Gastrocnemius medialis (tissue), 4 donors: ENCODE measurements at places on chromosomes 5 and 9. TPM values are rescaled to one million over a fixed set of nuclear protein-coding genes. Genes with fewer than 3 reads are reported as not detected.
A peak's percentile ranks its signal among the peaks of the same experiment; 100 is the strongest.

GRIN3A gene
- not detected for total RNA-seq

NEUROG1 gene
- total RNA-seq: not detected

XPA gene
- 5.3 TPM for total RNA-seq

C9 gene
- total RNA-seq: not detected

ADAMTSL2 gene
- 0.69 TPM for total RNA-seq

BHMT2 gene
- total RNA-seq: 6.7 TPM

- peaks cover 50% of the 10 kb centered on the region for H3K4me1 ChIP-seq
- peak; percentile 87 for DNase-seq
- peak overlapping the region; percentile 96 for H3K27ac ChIP-seq
- H3K4me3 ChIP-seq: no peak overlapping the region
- no peaks in the 10 kb centered on the region for H3K36me3 ChIP-seq
Measured at GRCh38 chr5:10286162-10286861, 21.4 kb downstream of the CMBL start.

DNA sequence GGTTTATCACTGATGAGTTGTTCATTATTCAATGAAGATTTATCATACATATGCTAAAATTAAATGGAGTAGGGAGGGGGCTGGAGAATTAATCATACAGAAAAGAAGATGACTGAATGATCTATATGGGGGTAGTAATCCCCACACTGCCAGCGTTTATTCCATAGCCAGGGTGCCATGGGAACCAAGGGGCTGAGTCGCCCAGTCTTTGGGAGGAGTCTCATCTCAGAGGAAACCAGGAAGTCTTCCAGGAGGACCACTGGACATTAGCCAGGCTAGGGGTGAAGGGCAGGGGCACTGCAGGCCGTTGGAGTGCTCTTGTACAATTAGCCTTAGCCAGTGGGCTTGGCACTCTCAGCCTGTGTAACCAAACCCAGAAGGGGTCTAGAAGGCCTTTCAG is 226.5 kb downstream of the ARL15 start:
- no peaks in the 10 kb centered on the region for H3K36me3 ChIP-seq
- H3K4me3 ChIP-seq: no peak overlapping the region
- no peaks in the 10 kb centered on the region for H3K27me3 ChIP-seq
- DNase-seq: no peak
- no peaks in the 10 kb centered on the region for H3K4me1 ChIP-seq

- no peak overlapping the region for H3K27ac ChIP-seq
- no peaks in the 10 kb centered on the region for H3K27me3 ChIP-seq
- no peak overlapping the region for H3K4me3 ChIP-seq
- H3K36me3 ChIP-seq: no peaks in the 10 kb centered on the region
Measured at GRCh38 chr5:168266016-168266415, 25.4 kb upstream of the WWC1 start.

DNA sequence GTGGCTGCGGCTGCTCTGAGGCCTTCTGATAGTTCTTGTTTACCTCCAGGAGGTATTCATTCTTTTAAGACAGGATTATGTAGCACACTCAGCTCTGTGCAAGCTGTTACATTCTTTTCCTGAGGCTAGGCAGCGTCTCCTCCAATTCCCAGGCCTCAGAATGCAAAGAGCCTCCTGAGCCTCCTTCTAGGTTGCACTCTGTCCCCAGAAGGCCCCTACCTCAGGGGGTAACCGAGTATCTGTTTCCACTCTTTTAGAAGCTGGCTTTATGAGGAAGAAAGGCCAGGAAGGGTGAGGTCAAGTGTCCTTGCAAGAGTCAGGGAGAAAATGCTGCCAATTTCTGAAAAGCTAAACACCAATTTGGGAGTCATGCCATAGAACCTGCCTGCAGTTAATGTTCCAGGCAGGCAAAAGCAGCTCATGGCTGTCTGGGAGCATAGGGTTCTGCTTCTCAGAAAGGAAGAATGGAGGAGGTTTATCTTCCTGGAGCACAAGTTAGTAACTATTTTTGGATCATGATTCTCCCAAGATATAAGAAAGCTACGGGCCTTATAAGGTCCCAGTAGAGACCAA is 178.9 kb downstream of the SEMA6A start:
- H3K4me3 ChIP-seq: no peak overlapping the region
- no peaks in the 10 kb centered on the region for H3K36me3 ChIP-seq
- H3K27ac ChIP-seq: peak overlapping the region; percentile 74
- H3K4me1 ChIP-seq: peaks cover 39% of the 10 kb centered on the region
- DNase-seq: no peak

GRCh38 chr5:16385516-16386090 is 80.0 kb downstream of the ZNF622 start:
- H3K27ac ChIP-seq: no peak overlapping the region
- H3K4me3 ChIP-seq: no peak overlapping the region
- DNase-seq: no peak
- no peaks in the 10 kb centered on the region for H3K36me3 ChIP-seq
- H3K4me1 ChIP-seq: no peaks in the 10 kb centered on the region
- H3K27me3 ChIP-seq: no peaks in the 10 kb centered on the region

DNA sequence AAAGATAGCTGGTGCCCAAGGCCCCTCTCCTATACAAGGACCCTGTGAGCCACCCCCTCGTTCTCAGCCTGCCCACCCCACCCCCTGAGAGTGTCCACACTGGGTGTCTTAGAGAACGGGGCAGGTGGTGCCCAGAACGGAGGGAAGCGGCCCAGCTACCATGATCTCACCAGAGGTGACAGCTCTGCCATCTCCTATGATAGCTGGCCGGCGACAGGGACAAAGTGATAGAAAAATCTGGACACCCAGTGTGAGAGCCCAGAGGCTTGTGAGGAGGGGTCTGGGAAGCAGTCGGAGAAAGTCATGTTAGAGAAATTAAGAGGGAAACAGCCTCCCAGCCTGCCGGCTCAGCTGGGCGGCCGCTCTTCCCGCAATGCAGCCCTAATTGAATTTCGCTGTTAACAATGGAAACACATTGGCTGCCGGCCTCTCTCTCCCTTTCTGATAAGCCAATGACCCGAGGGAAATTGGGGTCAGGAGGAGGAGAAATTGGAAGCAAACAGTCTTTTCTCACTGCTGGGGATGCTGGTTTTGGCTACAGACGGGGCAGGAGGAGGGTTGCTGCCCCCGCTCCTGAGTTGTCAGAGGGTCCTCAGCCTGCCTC is 32.3 kb downstream of the HK3 start:
- H3K36me3 ChIP-seq: no peaks in the 10 kb centered on the region
- no peak overlapping the region for H3K4me3 ChIP-seq
- H3K27me3 ChIP-seq: peaks cover 38% of the 10 kb centered on the region
- DNase-seq: no peak

- DNase-seq: no peak
- no peaks in the 10 kb centered on the region for H3K4me1 ChIP-seq
- no peak overlapping the region for H3K27ac ChIP-seq
- H3K4me3 ChIP-seq: no peak overlapping the region
- no peaks in the 10 kb centered on the region for H3K36me3 ChIP-seq
Measured at GRCh38 chr5:159217236-159217635, 7.9 kb upstream of the RNF145 start.
